ENCODE measurements at places on chromosomes 1 and 21. TPM values are rescaled to one million over a fixed set of nuclear protein-coding genes. Genes with fewer than 3 reads are reported as not detected.

GRCh38 chr1:170075186-170075585 is 691 bp upstream of the KIFAP3 start:
- DNase-seq, result no peak

Gene TTLL10
- 4.3 TPM for total RNA-seq

DNA sequence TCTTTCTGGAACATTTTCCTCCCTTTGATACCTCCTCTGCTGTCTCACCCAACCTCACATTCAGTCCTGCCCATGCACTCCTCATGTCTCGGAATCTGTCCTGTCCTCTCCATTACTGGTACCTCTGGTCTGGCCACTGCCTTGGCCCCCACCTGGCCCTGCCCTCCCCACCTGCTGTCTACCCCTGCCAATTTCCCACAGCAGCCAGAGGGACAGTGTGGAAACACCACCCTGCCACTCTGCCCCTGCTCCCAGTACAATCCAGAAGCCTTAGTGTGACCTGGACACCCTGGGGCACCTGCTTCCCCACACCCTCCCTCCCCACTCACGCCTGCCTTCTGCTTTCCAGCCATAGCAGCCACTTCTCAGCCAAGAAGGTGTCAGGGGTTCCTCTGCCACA is 534.4 kb downstream of the MATN1 start:
- DNase-seq, result no peak

- DNase-seq, result no peak
Observed at GRCh38 chr1:161216945-161217712, 2.0 kb downstream of the FCER1G start.

- peak; percentile 43 for DNase-seq
Observed at GRCh38 chr1:174938281-174939007, 61.3 kb upstream of the CACYBP start.

DNA sequence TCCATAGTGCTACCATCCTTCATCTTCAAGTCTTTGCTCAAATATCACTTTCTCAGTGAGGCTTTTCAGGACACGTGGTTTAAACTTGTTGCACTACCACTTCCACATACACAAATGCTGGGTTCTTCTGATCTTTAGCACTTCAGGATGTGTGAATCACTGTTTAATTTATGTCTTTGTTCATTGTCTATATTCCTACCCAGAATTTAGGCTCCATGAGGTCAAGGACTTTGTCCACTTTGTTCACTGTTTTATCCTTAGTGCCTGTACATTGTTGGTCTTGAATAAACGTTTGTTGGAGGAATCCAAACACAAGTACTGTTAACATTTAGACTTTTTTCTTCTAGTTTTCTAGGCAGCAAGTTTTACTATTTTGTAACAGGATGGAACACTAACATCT is 42.6 kb upstream of the RALGPS2 start:
- no peak for DNase-seq

DNA sequence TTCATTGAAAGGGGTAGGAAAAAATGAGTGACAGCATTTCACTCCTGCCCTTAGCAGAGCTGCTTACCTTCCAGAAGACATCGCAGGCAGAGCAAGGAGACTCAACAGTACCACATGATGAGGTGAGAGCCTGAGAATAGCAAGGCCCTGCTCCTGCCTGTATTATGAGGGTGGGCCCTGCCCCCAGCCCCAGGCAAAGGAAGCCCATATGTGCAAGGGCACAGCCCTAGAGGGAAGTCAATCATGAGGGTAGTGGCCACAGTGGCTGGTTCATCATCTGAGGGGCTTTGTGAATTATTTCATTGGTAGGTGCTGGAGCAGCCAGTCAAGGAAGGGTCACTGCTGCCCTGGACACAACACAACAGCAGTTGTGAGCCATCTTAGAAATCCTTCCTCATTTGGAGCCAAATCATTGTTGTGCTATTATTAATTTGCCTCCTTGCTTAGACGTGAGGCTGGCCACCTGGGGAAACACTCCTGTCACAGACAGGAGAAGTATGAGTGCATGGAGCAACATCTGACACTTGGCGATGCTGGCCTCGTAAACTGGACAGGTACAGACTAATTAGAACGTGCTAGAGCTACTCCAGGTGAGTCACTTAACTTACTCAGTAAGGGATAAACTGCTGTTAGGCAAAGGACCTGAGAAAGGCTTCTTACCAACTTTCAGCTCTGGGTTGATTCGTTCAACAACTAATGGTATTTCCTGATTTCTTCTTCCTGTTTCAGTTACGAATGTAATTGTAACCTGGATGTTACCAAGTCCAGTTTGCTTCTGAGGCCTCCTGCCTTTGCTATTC is 22.7 kb upstream of the ACBD6 start:
- DNase-seq, result no peak

DNA sequence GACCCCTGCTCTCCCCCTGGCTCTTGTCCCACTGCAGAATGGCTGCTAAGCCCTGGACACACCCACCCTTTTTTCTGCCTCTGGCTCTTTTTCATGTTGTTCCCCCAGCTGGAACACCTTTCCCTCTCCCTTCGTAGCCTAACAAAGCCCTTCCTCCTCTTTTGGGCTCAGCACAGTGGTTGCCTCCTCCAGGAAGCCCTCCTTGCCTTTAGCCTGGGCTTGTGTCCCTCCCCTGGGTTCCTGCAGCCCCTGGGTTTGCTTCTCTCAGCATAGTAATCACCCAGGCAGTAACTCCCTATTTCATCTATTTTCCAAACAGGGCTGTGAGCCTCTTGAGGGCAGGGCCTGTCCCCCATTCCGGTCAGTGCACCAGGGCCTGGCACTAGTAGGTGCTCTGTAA is 19.8 kb upstream of the ACTL8 start:
- DNase-seq, result no peak

Gene SPRR2B
- not detected for total RNA-seq

DNA sequence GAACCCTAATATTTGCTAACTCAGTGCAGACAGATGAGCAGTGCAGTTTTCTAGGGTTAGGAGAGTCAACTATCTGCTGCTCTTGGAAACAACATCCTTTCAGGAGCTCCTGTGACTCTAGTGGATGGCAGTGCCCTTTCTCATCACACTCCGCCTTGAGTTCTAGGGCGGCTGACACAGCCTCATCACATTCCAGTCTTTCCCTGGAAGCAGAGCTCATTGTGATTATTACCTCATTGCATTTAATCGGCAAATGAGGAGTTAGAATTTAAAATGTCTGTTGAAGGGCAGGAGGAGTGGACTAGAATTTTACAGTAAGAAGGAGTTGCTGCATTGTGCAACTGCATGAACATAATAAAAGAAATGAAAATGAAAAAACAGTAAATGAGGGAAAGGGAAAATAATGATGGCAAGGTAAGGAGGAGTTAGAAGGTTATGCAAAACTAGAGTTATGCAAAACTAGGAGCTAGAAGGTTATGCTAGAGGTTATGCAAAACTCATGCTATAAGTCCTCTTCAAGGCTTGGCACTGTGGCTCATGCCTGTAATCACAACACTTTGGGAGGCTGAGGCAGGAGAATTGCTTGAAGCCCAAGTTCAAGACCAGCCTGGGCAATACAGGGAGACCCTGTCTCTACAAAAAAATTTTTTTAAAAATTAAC is 6.9 kb upstream of the PTGFRN start:
- no peak for DNase-seq

Gene SFT2D2
- total RNA-seq, result 30.4 TPM

Gene GJC2
- total RNA-seq, result 12.7 TPM

Gene PRR9
- total RNA-seq, result not detected

- no peak for DNase-seq
Observed at GRCh38 chr1:66402194-66402593, 131.8 kb upstream of the SGIP1 start.

Gene TSPAN2
- 71.4 TPM for total RNA-seq

DNA sequence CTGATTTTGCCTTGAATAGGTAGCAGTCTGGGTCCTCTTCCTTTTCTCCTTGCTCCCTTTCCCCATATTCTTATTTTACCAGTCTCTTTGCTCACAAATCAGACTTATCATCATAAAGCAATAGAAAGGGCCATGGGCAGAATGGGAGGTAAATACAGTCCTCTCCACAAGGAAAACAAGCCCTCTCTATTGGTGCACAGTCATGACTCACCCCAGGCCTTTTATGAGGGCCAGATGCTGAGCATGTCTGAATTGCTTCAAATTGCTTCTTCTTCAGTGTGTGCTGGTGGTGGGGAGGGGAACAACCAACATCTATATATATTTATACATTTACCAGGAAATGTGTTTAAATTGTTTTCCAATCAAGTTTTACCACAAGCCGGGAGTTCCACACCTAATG is 75.2 kb downstream of the GFI1 start:
- DNase-seq, result peak; percentile 52

- no peak for DNase-seq
Observed at GRCh38 chr1:43908226-43908625, 25.4 kb upstream of the ARTN start.

Gene LEFTY1
- total RNA-seq, result under 0.01 TPM

- DNase-seq, result no peak
Observed at GRCh38 chr1:170296642-170297041, 150.9 kb downstream of the NTMT2 start.

Gene SLAMF9
- total RNA-seq, result under 0.01 TPM

Gene CHIT1
- total RNA-seq, result under 0.01 TPM

- DNase-seq, result no peak
Observed at GRCh38 chr1:199954699-199955098, 72.8 kb upstream of the NR5A2 start.

All from hematopoietic multipotent progenitor cell (in vitro differentiated cells).